ENCODE measurements at places on chromosomes 7 and 10.

DNA sequence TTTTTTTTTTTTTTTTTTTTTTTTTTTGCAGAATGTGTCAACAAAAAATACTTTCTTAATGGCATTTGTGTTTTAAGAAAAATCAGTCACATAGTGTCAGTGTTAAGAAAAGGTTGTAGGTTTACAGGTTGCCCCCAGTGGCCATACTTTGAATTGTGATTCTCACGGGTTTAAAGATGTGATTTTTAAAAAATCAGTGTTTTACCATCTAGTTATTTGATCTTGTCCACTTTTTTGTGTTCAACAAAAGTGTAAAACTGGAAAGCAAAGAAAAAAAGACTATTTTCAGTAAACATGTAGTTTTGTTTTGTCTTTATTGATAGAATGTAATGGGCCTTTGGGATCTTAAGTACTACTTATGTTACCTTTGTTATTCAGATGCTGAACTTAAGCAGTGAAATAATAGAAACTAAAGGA is 25.7 kb downstream of the SUV39H2 start:
- DNase-seq, result no peak

DNA sequence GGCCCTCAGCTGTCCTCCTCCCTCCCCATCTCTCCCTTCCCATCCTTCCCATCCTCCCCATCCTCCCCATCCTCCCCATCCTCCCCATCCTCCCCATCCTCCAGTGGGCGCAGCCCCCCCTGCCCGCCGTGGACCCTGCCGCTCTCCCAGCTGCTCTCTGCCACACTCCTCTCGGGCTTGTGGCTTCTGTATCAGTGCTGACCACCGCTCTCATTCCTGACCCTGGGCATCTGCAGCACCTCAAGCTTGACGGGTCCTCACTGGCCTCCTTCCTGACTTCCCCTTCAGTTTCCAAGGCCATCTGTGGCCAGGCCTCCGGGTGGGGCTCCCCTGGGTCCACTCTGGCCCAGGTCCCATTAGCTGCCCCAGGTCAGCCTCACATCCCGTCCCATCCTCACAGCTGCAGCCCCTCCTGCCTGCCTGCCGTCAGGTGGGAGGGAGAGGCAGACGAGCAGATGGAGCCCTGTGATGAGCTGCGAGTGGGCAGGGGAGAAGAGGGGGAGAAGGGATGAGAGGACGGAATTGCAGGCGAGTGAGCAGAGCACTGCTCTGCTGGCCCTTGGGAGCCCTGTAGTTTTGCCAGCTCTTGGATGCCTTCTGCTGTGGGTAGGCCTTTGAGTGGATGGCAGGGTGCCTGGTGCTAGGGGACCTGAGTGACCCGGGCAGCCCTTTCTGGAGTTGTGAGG is 35.7 kb downstream of the LHPP start:
- no peak for DNase-seq

- no peak for DNase-seq
Observed at GRCh38 chr7:157794746-157795065, 457.9 kb downstream of the DNAJB6 start.

DNA sequence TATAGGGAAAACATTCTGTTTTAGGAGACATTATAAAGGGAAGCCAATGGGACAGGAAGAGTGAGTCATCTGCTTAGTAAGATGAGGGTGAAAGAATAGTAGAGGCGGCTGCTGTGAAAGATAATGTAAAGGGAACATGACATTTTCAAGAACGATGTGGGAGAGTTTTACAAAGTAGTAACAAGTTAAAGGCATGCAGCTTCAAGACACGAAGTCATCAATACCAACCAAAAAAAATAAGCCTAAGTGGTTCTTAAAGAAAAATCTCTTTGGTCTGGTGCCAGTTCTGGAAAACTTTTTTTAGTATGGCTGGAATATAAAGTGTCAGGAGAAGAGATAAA is 6.1 kb downstream of the GSTO1 start:
- DNase-seq, result peak; percentile 52

DNA sequence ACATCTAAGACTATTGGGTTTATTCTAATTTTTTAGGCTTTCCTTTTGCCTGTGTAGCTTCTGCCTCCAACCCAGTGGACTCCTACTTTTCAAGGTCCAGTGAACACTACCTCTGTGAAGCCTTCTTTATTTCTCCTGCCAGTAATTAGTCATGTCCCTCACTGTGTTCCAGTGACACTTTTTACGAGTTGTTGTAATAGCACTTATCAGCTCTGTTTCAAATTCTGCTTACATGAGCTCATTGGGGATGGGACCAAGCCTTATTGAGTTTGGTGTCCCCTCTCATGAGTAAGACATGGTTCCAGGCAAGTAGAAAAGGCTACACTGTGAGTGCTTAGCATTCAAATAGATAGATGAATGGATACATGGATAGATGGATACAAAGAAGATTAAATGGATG is 184.6 kb downstream of the HIBADH start:
- DNase-seq, result no peak

GRCh38 chr7:43631559-43631958 is 48.7 kb downstream of the STK17A start:
- no peak for DNase-seq

DNA sequence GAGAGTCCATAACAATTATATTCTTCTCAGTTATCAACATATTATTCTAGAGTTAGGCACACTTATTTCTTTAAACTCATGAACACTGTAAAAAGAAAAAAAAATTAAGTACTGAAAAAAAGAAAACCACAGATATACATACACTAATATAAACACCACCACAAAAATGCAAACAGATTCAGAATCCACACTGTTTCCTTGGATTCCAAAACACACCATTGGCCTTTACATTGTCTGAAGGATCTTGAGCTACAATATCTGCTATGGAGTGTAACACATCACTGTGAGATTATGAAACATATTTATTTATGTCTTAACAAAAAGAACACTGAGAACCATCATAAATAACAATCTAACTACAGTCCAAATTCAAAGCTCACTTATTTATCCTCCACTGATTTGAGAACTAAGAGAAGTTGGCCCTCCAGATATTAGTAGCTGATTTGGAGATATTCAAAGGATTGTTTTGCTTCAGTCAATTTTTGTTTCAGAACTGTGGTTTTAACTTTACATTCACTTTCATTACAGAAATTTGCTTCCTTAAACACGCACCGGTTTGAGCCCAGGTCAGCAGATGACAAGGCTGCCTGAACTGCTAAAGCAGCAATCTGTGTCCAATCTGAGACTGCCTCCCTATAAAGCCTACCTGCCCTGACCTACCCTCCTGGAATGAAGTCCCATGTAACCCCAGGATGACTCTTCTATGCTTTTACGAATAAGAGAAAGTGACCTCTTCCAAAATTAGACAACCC is 47.0 kb upstream of the CDK1 start:
- no peak for DNase-seq

DNA sequence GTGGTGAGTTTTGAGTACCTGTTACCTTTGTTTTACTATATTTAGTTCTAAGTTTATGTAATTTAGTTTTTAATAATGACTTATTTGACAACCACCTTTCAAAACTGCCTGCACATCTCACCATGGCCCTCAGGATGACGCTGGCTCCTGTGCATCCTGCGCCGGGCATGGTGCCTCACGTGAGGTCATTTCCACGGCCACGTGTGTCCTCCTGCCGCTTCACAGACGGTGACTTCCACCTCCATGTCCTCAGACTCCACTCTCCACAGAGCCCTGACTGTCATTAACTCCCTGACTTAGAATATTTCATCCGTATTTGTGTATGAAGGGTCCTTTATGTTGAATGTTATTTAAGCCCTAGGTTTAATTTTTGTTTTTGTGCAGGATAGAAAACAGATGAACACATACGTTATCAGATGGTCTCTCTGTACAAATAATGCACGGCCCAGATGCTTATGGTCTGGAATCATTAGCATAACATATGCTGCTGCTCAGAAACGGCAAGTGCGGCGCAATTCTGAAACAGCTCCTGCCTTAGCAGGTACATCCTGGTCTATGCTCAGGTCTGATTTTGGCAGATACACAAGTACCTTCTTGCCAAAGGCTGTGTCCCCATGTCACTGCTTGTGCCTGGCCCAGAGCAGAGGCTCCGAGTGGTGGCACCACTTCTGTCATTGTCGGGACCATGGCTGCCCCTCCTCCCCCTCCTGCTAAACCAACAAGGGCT is 155.8 kb downstream of the WDR37 start:
- DNase-seq, result no peak

DNA sequence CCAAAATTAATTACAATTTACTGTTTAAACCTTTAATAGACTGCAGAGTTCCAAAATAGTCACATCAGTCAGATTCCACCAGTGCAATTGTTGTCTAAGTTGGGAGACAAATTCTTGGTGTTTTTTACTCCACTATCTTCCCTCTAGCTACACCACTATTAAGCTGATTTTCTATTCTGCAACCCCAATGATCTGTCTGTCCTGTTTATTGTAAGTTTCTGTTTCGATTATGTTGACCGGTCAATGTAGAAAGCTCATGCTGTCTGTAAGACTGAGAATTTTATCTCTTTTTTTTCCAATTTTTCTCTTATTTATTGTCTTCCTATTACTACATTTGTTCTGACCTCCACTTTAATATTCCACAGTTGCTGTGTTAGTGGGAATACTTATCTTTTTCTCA is 557.5 kb downstream of the SH2D4B start:
- no peak for DNase-seq

- no peak for DNase-seq
Observed at GRCh38 chr10:43076876-43077420, at the start of gene RET. Gene RET (plus strand): TSS chr10:43077069. CDS start chr10:43077259, 190 bp downstream.

- no peak for DNase-seq
Observed at GRCh38 chr10:73989594-73990150, 8.2 kb upstream of the VCL start.

All from skeletal muscle cell (primary cell).